Daoy (cell line): ENCODE measurements at places on chromosomes 11 and 22. TPM values are rescaled to one million over a fixed set of nuclear protein-coding genes. Genes with fewer than 3 reads are reported as not detected.
A peak's percentile ranks its signal among the peaks of the same experiment; 100 is the strongest.

GRCh38 chr11:68013611-68014156 is 3.6 kb downstream of the ALDH3B1 start:
- no peak for DNase-seq

- no peak for DNase-seq
Measured at GRCh38 chr22:22228921-22229320, 15.7 kb upstream of the VPREB1 start.

- DNase-seq, result peak; percentile 56
Measured at GRCh38 chr22:49239264-49240015, 588.2 kb downstream of the BRD1 start.

GRCh38 chr11:44620328-44620725 is 54.9 kb downstream of the CD82 start:
- no peak for DNase-seq

GRCh38 chr11:9660886-9661285 is 3.0 kb upstream of the SWAP70 start:
- DNase-seq, result peak; percentile 6

APOA1 gene
- total RNA-seq, result 0.11 TPM in 1 of 2 replicates, not detected in the other

DAGLA gene
- 0.65 and 0.91 TPM in 2 replicates for total RNA-seq

APOA4 gene
- total RNA-seq, result not detected in 2 replicates

ANO3 gene
- not detected in 2 replicates for total RNA-seq

ST14 gene
- total RNA-seq, result not detected in 2 replicates

CRACR2B gene
- 5.3 and 9.0 TPM in 2 replicates for total RNA-seq
